ENCODE measurements at places on chromosomes 1 and 21.

- no peak for DNase-seq
These were observed 90.2 kb upstream of the LPGAT1 start for GRCh38 chr1:211920602-211921226.

- DNase-seq, result no peak
These were observed 247.0 kb upstream of the POU3F1 start for GRCh38 chr1:38293567-38293966.

DNA sequence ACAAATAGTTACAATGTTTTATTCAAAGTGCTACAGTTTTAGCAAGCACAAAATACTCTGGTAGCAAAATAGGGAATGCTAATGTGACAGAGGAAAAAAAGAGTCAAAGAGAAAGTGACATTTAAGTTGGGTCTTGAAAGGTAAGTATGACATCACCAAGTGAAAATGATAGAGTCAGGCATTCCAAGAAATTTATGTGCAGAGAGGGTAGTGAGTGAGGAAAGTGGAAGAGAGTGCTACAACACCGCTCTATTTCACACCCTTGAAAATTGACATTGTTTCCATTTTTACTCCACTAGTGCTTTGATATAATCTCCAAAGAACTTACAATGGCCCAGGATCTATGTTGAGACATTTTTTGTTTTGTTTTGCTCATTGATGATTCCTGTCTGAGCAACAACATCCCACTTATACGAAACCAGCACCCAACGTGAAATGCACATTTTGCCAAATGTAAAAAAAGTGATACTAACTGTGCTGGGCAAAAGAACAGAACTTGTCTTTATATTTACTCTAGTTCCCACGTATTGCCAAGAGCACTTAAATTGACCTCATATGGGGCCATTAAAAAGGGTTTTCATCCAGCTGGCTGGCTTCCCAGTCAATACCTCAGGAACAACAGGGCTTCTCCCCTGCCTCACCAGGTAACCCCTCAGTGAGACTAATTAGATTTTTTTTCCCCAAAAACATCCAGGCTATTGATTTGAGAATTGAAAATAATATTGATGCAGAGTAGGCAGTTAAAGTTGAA is 206.3 kb upstream of the NR5A2 start:
- no peak for DNase-seq

- DNase-seq, result no peak
These were observed 176.6 kb downstream of the NRIP1 start for GRCh38 chr21:14888202-14888601.

DNA sequence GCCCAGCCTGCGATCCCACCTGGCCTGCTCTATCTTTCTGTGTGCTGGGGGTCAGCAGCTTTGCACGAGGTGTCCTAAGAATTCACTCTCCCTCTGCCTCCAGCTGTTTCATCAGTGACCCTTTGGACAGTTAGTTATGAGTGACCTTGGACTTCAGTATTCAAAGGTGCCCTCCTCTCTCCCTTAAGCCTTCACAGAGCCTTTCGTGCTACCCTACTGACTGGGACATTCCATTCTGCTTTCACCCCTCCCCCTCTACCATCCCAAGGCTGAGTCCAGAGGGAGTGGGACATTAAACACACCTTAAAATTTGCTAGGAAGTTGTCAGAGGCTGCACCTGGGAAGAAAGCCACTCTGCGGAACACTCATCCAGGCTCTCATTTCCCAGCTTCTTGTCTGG is 171.9 kb downstream of the CLIC6 start:
- DNase-seq, result no peak

GRCh38 chr1:63320022-63320721 is 2.2 kb upstream of the FOXD3 start:
- DNase-seq, result no peak

DNA sequence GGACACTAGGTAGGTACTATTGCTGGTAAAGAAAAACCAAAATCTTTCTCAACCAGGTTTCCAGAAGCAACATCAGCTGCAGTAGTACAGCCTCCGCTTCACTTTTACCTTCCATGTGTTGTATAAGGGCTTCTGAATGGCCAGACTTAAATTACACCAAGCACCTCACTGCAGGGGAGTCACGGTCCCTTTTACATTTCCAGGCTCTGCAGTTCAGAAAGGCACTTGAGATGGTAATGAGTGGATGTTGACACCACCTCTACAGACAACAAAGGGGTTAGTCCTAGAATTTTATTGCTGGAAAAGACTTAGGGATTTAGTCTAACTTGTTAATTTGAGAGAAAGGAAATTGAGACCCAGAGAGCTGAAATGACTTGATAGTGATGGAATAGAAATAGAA is 12.0 kb upstream of the DUSP12 start:
- no peak for DNase-seq

- no peak for DNase-seq
These were observed 237.0 kb upstream of the HOOK1 start for GRCh38 chr1:59577774-59578173.

DNA sequence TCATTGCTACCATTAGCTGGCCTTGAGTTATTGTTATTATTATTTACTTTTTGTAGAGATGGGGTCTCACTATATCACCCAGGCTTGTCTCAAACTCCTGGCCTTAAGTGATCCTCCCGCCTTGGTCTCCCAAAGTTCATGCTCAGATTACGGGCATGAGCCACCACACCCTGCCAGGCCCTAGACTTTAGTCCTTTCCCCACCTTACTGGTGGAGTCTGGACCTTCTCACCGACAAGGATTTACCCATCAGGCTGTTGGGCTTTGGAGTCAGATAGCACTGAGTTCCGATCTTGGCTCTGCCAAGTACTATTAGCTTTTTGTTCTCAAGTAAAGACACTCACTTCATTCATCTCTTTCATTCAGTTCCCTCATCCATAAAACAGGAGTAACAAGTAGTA is 17.2 kb downstream of the CNR2 start:
- DNase-seq, result no peak

DNA sequence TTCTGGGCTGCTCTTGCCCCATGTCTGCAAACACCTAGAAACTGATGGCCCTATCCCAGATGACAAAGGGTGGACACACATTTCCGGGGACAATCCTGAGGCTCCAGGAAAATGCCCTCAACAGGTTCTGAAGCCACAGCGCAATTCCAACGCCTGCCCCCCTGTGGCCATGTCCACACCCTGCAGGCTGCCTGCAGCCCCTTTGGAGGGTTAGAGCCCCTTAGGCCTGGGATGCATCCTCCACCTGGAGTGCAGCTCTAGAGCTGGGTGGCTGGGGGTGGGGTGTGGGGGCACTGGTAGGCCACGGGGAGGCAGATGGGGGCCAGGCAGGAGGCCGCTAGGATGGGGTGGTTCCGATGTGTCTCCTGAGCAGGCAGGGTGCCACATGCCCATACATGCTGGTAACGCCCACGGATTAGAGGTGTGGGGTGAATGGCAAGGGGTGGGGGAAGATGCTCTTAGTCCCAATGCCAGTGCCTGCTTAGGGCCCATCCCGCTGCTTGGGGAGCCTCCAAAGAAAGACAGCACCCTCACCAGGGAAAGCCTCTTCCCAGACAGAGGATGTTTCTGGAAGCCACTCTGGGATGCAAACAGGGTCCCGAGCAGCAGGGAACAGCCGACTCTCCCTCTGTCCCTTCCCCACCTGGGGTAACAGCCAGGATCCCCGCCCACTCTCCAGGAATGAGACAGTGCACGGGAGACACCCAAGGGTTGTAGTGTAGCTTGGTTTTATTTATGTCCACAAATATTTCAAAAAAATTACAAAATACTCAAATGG is 34.0 kb downstream of the SLC45A1 start:
- DNase-seq, result no peak

DNA sequence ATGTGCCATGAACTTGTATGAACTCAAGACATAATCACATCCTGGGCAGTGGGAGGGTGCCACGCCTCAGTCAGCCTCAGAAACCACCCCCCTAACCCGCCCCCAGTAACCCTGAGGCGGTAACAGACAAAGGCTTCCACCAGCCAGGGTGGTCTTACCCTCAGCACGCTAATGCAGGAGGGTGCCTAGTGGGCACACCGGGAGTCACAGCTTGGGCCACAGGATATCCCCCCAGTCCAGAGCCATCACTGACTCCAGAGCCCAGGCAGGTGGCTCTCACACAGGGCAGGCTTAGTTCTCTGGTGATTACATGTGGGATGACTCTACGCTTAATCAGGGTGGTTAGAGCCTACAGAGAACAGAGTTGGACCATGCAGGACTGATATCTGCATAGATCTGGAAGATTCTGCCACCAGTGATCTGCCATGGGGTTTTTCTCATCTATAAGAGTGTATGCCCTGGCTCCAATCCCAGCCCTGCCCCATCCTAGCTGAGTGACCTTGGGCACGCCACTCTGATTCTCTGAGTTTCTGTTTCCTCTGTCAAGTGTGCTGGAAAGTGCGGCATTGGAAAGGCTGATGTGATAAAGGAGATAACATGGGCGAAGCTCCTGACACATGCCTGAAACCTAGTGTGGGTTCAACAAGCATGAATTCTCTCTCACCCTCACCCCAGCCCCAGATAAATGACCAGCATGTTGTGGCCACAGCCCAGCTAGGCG is 27.3 kb downstream of the OPTC start:
- no peak for DNase-seq

DNA sequence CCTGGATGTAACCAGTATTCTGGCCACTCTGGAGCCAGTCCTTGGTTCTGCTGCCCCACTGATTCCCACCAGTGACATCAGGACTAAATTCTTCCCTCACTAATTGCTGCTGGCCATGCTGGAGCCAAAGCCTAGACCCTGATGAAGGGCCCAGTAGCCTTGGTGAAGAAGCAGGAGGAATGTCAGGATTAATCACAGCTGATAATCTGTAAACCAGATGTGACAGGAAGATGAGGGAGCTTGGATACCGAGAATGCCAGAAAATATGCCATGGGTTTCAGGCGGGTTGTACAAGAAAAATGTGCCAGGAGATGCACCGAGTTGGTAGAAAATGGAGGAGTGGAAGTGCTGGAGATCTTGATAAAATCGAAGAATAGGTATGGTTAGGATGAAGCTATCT is 119.0 kb upstream of the PPP2R5A start:
- no peak for DNase-seq

DNA sequence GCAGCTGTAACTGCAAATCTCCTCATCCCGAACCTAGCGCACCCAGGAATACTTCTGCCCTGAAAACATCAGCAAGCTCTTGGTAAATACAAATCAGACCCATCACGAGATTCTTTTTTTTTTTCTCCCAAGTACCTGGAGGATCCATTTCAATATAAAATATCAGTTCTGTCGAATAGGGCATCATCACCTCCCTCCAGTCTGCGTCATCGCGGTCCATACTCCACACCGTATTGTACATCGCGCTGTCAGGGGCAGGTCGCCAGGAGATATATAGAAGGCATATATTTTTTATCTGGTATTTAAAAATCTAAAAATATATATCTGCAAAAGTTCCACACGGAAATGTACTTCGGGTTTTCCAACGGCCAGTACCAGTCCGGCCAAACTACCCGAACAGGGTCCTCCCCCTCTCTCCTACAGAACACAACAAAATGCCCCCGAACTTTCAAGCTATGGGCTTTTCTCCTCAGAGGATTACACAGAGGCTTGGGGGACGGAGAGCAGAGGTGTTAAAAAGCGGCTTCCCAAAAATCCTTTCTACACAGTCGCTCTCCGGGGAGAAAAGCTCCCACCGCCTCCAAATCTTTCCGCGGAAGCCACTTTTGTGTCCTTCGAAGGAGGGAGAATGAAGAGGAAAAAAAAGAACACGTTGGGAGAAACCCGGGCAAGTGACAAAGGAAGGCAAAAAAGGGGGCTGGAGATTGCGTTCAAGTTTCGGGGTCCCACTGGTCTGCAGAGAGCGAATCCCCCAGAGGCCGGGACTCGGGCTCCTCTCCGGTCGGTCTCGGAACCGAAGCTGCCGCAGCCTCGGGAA is 509 bp downstream of the PIK3R3 start:
- no peak for DNase-seq

- no peak for DNase-seq
These were observed 55.7 kb upstream of the NADK start for GRCh38 chr1:1833916-1834325.

- no peak for DNase-seq
These were observed 1337.8 kb downstream of the AMY1C start for GRCh38 chr1:105087506-105087905.

DNA sequence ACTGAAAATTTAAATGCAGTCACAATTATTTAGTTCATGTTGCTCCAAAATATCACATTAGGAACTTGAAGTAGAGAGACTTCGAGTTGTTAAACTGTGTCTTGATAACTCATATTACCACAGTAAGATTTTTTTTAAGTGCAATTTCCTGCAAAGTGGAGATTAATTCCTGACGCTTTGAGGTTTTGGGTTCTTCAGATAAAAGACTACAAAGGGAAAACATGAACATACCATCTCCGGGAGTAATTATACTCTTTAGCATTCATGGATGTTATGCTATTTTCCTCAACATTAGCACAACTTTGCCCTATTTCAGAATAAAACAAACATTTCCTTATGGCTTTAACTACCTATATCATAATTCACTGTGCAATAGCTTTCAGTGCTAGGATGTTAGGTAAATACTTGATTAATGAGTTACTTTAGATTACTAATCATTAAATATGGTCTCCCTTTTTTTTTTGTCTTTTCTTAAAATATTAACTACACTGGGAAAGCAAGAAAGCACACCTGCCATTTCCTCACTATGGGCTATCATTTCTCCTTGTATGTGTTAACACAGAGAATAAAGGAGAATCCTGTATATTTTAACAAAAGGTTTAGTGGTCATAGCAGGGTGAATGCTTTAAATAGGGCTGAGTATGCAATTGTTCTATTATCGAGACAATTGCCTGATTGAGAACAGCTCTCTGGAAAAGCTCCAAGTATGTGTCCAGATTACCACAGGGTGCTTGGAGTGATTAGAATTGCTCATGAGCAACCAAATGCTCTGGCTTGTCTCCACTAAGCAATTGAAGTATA is 252.5 kb upstream of the C1orf105 start:
- no peak for DNase-seq
